ENCODE measurements at places on chromosomes 16 and 17.
A peak's percentile ranks its signal among the peaks of the same experiment; 100 is the strongest.

DNA sequence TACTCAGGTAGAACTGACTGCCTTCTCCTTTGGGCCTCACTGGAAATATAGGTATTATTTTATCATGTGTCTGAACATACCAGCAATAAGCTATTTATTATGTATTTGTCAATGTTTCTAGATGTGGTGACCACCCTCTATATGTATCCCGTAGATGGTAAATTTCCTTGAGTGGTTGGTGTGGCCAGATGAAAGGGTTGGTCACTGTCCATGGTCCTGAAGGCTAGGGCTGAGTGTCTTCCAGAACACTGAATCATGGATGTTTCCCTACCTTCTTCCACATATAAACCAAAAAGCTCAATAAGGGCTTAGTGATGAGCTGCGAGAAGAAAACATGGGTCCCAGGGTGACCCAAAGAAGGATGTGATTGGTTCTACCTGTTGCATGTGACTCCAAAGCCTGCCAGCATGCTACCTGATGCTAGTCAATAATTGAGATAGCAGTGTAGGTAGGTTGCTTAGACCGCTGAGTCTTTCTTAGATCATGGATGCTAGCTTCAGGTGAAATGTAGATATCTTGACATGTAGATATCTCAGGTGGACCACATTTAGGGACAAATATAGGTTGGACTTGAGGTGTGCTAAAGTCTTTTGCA is 150.3 kb downstream of the ASIC2 start:
- DNase-seq = no peak

DNA sequence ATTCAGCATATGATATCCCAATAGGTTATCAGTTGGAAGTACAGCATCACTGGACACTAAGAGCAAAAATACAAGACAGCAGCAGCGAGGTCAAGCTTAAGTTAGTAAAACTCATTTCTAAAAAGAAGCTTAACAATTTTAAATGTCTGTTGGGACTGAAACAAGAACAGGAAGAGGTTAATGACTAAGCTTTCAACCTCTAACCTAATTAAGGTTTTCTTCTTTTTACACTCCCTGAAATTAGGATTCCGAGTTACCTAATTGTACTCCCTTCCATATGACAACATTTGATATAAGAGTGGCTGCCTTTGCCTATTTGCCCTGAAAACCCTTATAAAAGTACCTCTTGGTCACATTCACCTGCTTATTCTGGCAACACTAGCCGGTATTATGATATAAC is 34.3 kb downstream of the CPSF4L start:
- DNase-seq = no peak

DNA sequence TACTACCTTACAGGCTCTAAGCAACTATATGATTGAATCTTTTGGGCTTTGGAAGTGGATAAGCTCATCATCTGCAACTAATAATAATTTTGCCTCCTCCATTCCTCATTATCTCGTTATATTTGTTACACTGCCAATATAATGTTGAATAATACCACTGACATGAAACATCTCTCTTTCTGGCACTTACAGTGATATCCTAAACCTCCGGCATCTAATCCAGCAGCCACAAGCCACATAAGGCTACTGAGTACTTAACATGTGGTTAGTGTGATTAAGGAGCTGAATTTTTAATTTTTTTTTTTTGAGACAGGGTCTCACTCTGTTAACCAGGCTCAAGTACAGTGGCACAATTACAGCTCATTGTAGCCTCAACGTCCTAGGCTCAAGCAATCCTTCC is 9.6 kb downstream of the CDC42EP4 start:
- no peak for DNase-seq

GRCh38 chr17:17561408-17562145 is 29.9 kb downstream of the PEMT start:
- no peak for DNase-seq

DNA sequence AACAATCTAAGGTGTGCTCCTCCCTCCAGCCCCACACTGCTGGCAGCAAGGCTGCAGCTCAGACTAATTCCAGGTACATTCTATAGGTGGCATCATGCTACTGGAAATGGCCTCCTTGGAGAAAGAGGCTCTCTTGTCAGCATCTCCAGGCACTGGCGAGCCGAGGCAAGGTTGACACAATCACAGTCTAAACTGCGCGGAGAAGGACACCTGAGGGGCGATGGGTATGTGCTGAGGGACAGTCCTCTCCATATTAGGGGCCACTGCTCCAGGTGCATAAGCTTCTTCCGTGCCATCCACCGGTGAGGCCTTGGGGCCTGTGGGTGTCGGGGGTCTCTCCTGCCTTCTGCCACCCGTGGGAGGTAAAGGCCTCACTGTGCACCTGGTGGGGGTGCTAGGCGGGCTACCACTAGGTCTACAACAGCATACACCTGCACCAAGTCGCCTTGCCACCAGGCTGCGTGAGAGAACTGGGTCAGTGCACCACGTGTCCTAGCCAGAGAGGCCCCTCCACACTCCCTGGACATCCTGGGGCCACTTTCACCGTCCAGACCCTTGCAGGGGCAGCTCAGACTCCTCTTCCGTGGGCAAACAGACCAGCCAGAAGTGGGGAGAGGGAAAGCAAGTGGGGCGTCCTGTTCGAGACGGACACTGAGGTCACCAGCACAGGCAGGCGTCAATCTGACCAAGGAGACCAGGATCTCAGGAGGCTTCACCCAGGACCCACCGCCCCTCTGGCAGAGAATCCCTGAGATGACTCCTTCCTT is 12.1 kb upstream of the CBX8 start:
- DNase-seq = peak; percentile 62

DNA sequence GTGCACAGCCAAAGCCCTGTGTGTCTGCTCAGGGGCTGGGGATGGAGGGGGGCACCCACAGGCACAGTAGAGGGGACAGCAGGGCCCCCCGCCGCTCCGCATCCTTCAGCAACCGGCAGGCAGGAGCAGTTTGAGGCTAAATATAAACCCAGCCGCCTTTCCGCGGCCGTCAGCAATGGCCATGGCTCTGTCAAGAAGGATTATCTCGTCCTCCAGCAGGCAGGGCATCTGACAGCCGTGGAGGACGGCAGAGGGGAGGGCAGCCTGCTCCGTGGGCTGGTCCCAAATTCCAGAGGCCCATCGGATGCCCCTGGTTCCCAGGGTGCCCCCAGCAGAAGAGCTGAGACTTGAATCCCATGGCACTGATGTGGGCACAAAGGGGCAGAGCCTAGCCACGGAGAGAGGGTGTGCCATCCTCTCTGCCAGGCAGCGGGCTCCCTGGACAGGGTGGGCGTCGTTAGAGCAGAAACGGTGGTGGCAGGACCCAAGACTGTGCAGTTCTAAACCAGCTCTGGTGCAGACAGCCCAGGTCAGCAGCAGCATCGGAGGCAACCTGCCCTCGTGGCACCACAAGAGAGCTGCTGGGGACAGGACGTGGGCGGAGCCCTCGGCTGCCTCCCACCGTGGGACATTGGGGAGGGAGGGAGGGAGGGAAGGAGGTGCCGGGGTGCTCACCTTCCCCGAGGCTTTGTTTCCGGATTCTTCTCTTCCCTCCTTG is 198.8 kb upstream of the CIBAR2 start:
- peak; percentile 81 for DNase-seq

GRCh38 chr16:85821390-85822135 is 22.1 kb downstream of the COX4I1 start:
- peak; percentile 92 for DNase-seq

- no peak for DNase-seq
Observed at GRCh38 chr16:5070431-5071186, 1.0 kb upstream of the ALG1 start.

DNA sequence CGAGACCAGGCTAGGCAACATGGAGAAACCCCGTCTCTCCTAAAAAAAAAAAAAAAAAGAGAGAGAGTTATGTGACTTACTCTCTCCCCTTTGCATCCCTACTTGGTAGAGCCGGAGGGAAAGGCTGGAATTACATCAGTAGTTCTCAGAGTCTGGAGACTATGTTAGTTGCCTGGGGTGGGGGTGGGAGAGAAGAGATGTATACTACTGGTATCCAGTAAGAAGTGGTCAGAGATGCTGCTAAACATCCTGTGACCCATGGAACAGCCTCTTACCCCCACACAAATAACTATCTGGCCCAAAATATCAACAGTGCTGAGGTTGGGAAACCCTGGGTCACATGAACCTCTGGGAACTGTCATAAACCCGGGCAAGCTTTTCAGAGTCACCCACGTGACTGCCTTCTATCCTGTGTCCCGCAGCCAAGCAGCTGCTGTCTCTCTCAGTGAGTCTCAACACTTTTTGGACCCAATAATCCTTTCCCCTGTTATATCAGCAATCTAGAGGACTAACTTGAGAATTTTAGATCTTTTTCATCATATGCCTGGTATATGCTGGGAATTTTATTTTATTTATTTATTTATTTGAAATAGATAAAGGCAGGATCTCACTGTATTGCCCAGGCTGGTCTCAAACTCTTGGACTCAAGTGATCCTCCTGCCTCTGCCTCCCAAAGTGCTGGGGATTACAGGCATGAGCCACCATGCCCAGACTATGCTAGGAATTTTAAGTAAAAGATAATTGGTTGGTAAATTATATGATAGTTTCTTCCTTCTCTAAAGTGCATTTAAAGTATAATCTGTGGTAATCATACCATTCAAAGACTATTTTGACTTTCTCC is 8.7 kb downstream of the EIF1 start:
- no peak for DNase-seq

DNA sequence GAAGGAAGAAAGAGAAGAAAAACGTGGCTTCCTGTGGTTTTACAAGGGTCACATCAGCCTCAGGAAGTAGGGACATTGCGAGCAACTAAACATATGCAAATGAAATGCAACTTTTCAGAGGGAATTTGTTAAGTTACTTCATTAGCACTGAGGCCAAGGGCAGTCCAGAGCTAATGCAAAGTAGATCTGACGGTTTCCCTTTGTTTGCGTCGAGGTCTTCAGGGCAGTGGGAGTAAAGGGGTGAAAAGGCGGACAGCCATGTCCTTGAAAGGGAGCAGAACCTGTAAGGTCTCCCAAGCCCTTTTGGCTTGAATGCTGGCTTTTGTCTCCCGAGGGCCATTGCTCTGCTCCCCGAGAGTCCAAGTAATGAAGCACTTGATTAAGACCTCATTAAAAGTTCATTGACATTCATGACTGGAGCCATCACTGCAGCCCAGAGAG is 85.0 kb downstream of the PMP22 start:
- DNase-seq = peak; percentile 44

- DNase-seq = no peak
Observed at GRCh38 chr16:10688291-10688690, 6.4 kb downstream of the TEKT5 start.

DNA sequence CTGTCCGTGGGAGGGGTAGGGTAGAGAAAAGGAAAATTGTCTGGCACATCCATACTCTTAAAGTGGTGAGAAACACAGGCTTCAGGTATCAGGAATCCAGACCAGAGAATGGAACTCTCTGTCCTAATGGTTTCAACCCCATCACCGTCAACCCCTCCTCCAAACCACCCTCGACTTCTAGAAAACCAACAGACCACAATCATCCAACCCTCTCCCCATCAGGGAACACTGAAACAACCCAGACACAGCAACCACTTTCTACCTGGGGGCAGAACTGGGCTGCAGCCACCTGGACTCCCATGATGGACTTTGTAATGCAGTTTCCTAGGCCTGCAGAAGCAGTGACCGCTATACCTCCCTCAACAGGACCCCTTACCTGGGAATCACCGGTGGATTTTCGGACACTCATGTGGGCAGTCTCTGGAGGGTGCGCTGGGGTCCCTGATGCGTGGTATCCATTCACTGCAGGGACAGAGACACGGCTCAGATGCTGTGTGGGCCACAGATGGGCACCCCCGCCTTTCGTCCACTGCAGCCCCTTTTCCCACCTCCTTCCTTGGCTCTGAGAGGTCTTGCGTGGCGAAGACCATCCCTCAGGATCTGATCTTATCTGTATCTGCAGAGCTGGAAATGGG is 64.3 kb upstream of the RCVRN start:
- no peak for DNase-seq

- no peak for DNase-seq
Observed at GRCh38 chr17:78790552-78790951, 8.5 kb upstream of the CYTH1 start.

GRCh38 chr17:42889809-42890208 is 10.8 kb upstream of the G6PC1 start:
- no peak for DNase-seq

- peak; percentile 78 for DNase-seq
Observed at GRCh38 chr17:14297161-14297851, 3.6 kb upstream of the HS3ST3B1 start.

DNA sequence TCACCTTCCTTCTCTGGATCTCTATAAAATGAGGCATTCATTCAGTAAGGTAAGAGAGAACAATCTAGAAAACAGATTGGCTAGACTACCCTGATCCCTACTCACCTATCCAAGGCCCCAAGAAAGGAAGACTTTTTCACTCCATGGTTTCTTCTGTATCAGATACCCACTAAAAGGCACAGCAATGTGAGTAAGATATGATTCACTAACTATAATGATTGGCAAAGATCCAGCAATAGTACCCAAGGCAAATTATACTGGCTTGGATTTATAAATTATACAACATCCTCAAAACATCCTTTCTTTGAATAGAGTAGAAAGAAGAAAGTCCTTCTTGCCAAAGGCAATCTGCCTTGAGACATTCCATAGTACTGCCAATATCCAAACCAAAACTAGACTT is 1432.0 kb upstream of the GOT2 start:
- DNase-seq = no peak

DNA sequence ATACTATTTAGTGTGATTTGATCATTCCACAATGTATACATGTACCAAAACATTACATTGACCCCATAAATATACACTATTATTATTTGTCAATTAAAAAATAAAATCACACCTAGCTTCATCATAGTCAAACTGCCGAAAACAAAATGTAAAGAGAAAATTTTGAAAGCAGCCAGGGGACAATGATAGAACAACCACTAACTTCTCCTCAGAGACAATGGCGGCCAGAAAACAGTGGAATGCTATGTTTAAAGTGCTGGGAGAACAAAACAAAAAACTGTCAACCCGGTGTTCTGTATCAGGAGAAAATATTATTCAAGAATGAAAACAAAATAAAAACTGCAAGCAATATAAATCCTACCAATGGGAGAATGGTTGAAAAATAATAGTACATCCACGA is 63.2 kb downstream of the METRNL start:
- DNase-seq = no peak

GRCh38 chr17:39651923-39652586 is 13.1 kb upstream of the TCAP start:
- DNase-seq = no peak

GRCh38 chr17:7445619-7445968 is 733 bp downstream of the CHRNB1 start:
- no peak for DNase-seq

GRCh38 chr17:44970136-44970741 is 2.1 kb upstream of the C1QL1 start:
- peak; percentile 65 for DNase-seq

DNA sequence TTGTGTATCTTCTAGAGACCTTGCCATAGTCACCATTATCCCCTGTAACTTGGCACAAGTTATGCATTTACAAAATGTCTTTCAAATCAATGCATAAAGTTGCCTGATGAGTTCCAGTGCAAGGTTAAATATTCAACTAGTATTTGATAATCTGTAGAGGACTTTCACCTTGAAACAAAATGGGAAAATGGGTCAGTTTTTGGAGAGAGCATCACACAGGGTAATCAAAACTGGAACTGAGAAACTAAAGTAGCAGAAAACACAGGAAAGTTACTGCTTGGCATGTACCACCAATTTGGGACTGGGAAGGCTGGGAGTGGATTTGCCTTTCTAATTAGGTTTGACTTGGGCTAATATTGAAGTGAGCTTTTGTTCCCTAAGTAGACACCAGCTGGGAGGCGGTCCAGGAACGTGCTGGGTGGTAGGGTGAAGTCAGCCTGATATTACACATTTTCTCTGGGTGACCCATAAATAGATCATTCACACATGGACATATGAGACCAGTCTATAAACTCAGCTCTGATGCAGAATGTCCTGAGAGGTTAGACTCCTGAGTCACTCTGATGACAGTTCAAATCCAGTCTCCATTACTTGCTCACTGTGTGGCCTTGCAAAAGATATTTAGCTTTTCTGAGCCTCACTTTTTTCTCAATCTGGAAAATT is 152.3 kb downstream of the PCTP start:
- DNase-seq = no peak
